ENCODE measurements at places on chromosomes 6 and 20. TPM values are rescaled to one million over a fixed set of nuclear protein-coding genes. Genes with fewer than 3 reads are reported as not detected.

- DNase-seq, result no peak
Measured at GRCh38 chr20:38645351-38645750, 43.7 kb downstream of the ARHGAP40 start.

GRCh38 chr6:3529232-3529631 is 72.4 kb upstream of the SLC22A23 start:
- DNase-seq, result no peak

DNA sequence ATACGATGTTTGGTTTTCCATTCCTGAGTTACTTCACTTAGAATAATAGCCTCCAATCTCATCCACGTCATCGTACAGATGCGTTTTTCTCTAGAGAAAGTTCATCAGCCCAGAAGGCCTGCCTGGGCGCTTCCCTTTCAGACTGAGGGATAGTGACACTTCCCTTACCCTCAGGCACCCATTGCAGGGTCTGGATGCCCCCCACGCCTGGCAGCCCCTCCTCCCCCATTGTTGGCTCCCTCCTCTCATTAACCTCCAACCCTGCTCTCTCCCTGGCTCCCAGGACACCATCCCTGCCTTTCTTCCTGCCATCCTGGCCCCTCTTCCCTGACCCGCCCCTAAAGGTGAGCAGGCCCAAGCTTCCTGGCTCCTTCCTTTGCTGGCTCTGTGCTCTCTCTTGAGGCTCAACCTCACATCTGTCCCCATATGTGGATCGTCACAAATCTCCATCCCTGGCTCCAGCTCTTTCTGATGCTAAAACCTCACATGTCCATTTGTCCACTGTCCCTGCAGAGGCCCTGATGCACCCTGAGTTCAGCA is 145.2 kb downstream of the SYCP2 start:
- DNase-seq, result no peak

GRCh38 chr20:43736588-43737158 is 9.9 kb upstream of the GTSF1L start:
- no peak for DNase-seq

GRCh38 chr20:36672991-36673390 is 27.0 kb upstream of the SLA2 start:
- DNase-seq, result no peak

DNA sequence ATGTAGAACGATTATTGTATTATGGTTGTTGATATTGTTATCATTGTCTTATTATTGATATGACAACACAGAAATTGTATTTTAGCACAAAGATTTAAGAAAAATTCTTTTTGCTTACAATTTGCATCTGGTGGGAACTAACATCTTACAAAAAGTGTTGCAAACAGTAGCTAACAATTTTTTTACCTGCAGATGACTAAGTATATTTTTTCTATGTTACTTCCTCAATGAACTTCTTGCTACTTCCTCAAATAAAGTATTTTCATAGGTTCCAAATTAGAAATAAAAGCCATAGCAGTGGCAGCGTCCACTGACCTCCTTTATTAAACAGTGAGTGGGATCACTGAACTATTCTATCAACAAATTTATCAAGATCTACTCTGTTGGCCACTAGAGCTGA is 847.0 kb downstream of the PHF3 start:
- no peak for DNase-seq

DNA sequence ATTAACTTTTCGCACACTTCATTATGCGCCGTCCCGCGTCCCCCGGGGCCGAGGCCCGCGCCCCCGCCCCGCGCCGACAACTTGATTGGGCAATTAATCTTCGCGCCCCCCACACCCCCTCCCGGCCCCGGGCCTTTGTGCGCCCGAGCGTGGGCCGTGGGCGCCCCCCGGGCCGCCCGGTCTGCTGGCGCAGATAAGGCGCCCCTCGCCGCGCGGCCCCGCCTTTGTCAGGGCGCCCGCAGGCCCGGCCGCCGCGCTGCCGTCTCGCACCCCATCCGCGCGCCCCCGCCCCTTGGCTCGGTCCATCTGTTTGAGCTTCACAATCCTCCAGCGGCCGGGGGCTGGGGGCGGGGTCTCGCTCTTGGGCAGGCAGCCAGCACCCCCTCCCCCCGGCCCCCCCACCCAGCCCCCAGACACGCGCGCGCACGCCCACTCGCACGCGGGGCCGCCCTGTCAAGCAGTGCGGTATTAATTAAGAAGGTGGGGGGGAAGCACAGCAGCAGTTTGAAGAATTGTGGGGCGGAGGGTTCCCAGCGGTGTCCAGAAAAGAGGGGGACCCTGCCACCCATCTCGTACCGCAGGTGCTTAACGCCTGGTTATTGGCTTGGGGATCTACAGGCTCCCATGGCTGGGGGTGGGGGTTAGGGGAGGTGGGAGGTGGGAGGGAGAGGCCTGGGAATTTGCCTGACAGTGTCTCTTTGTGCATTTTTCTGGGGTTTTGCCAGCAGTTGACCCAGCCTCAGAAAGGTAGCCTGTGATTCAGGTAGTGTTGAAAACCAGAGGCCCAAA is 34.6 kb upstream of the SCRT2 start:
- DNase-seq, result no peak

- DNase-seq, result no peak
Measured at GRCh38 chr6:156660389-156660788, 116.8 kb upstream of the ARID1B start.

- peak; percentile 74 for DNase-seq
Measured at GRCh38 chr6:111564482-111564945, 41.2 kb downstream of the TRAF3IP2 start.

DNA sequence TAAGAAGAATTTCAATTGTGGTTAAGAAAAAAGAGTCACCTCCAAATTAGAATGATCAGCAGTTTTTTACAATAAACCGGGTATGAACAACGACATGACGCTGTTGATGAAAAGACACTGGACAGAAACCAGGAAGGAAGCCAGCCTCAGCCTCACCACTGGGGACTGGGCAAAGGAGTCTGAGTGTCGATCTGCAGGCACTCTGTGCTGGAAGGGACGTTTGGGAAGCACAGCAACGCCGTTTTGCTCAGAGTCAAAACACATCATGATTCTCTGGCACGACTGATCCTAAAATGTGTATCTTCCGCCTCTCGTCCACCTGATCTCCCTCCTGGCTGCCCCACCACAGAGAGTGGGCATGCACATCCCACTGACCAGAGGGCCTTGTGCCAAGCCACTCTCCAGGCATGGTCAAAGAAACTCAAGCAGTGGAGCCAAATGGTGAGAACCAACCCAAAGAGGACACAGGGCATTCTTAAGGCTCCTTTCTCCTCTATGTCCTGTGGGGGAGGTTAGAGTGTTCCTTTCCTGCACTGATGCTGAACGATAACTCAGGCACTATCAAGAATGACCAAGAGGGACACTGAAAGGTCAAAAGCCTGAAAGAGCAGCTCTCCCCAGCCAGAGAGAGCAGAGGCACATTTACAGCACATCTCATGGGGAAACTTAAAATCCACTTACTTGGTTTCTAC is 68.8 kb downstream of the AGPAT4 start:
- no peak for DNase-seq

GRCh38 chr6:125046107-125046925 is 84.1 kb downstream of the RNF217 start:
- DNase-seq, result no peak

GRCh38 chr6:120147071-120147871 is 797.7 kb upstream of the MAN1A1 start:
- DNase-seq, result no peak

- DNase-seq, result no peak
Measured at GRCh38 chr6:138103871-138104270, 3.3 kb downstream of the PERP start.

- DNase-seq, result no peak
Measured at GRCh38 chr6:104617591-104617990, 242.1 kb downstream of the HACE1 start.

- no peak for DNase-seq
Measured at GRCh38 chr20:6705926-6706548, 61.4 kb upstream of the BMP2 start.

- DNase-seq, result peak; percentile 82
Measured at GRCh38 chr6:43771210-43771857, 1.3 kb downstream of the VEGFA start.

DNA sequence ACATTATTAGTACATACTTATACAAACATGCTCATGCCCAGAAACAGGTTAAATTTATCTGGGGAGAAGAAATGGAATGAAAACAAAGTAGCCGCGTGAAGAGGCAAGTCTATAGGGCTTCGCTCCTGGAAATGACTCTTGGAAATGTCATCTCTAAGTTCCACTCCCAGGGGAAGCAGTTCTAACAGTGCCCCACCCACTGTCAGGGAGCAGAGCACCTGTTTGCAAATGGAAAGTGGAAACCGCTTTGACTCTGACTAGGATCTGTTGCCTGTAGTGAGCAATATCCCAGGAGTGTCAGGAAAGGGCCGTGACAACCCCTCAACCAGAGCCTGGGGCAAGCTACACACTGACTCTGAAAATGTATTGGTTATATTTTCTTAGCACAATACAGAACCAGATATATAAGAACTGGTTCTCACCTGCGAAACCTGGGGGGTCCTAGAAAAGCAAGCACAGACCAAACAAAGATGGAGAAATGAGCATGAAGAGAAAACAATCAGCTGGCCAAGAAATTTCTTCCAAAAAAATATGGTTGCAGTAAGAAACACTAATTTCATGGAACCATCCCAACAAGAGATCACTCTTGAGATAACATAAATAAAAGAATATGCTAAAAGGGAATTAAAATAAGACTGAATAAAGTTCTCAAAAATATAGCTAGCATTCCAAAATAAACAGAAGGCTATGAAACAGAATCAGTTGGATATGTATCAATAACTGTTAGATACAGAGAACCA is 47.5 kb upstream of the CRISP1 start:
- DNase-seq, result no peak

GRCh38 chr20:38449046-38449445 is 13.9 kb upstream of the SNHG17 start:
- DNase-seq, result no peak

GRCh38 chr6:125868678-125869395 is 78.1 kb downstream of the NCOA7 start:
- DNase-seq, result peak; percentile 77

The CABLES2 gene
- total RNA-seq, result 19.1 TPM

The TRIM40 gene
- not detected for total RNA-seq

The IL17A gene
- total RNA-seq, result not detected

The AVP gene
- total RNA-seq, result not detected

The HUS1B gene
- not detected for total RNA-seq
